AG04449 (cell line): ENCODE measurements at places on chromosomes 3 and 15.
A peak's percentile ranks its signal among the peaks of the same experiment; 100 is the strongest.

- no peak for DNase-seq
Measured at GRCh38 chr3:29525254-29525881, 244.5 kb downstream of the RBMS3 start.

- no peak for DNase-seq
Measured at GRCh38 chr3:52197499-52197841, 490 bp upstream of the ALAS1 start.

DNA sequence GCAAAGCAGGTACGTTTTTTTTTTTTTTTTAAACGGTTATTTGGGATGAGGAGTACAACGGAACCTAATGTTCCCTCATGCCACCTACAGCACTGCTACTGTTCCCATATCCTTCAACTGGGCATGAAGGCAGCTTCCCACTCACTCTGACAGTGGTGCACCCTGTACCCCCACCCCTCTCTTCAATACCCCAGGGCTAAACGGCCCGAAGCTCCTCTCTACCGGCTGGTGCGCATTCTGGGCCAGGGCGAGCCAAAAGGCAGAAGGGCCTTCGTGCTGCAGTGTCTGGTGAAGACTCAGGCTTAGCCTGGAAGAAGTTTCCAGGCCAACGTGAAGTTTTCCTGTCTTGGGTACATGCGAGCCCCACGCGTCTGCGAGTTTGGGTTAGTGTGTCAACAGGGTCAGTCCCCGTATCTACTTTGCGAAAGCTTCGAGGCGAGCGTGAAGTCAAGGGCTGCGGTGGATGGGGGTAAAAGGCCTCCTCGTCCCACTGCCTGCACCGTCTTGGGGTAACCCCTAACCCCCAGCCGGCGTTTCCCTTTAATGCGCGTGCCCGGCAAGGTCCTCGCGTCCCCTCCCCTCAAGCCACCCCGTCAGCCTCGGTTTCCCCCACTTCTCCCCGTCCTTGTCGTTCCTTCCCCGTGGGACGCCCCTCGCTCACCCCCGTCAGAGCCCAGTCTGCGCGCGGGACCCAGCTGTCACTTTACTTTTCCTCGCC is 765 bp upstream of the UBE2E2 start:
- no peak for DNase-seq

DNA sequence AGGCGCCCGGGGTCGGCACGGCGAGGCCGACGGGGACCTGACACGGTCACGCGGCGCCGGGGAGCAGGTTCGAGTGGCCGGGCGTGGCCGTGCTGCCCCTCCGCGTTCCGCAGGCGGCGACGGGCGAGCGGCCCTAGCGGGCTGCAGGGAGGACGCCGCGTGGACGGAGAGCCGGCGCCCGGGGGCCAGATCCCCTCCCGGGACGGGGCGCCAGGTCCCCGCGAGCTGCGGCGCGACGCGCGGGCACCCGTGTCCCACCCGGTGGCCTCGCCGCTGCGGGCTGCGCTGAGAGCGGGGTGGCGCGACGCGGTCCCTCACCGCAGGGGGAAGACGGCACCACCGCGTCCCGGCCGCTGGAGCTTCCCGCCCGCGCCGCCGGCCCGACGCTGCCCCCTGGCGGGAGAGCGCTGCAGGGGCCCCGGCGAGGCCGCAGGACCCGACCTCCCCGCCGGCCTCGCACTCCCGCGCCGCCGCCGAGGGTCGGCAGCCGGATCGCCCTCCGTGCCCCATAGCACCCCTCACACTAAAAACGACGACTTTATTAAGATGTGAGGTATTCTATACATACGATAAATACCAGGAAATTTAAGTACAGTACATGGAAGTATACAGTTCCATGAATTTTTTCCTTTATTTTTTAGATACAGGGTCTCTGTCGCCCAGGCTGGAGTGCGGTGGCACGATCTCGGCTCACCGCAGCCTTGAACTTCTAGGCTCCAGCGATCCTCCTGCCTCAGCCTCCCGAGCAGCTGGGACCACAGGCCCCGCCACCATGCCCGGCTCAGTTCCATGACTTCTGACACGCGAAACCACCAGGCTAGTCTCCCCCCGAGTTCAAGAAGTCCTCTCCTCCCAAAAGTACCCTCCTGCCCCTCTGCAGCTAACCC is 1.3 kb upstream of the PIGZ start:
- no peak for DNase-seq

DNA sequence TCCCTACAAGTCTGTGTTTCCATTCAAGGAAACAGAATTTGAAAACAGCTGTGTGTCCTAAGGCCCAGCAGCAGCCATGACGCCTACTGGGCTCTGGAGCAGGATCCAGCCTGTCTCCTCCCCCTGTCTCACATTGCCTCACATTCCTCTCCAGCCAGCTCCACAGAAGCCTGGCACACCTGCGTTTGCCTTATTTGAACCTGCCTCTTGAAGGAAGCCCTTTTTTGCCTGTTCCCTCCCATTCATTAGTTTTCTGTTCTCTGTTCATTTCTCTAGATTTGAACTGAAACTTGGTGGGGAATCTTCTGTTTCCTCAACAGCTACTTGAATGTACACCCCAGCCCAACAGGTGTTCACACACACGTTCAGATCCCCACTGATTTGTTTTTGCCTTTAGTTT is 890.5 kb downstream of the TUSC7 start:
- DNase-seq, result no peak

- no peak for DNase-seq
Measured at GRCh38 chr15:44289259-44289790, 806 bp downstream of the GOLM2 start.

GRCh38 chr15:44598892-44599291 is 61.9 kb downstream of the EIF3J start:
- peak; percentile 46 for DNase-seq

DNA sequence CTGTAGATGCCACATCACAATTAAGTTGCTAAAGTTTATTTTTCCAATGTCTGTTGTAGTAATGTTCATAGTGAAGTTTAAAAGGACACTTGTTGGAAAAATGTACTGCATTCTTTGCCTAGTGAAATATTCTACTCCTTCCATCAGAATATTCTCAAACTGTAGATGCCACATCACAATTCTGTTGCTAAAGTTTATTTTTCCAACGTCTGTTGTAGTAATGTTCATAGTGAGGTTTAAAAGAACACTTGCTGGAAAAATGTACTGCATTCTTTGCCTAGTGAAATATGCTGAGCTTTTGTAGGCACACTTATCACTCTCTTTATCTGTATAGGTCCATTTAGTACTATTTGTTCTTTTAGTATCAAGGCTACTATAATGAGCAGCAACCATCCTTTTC is 836.1 kb downstream of the NAALADL2 start:
- peak; percentile 54 for DNase-seq

GRCh38 chr3:49327485-49327884 is 12.4 kb downstream of the USP4 start:
- no peak for DNase-seq

DNA sequence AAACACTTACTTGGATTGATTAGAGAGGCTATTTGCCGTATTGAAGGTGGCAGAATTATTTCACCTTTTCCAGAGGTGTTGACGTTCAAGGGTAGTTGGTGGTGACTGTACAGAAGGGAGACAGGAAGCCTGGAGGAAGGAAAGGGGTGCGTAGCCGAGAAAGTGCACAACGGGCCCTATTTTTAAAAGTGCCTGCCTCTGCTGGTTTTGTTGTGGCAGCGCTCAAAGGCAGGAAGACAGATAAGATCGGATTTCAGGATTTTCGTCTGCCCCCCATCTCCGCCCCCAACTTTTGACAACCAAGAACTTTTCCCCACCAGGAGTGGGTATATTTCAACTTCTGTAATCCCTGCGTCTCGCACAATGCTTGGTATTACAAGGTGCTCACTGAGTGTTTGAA is 38.5 kb downstream of the SMAD3 start:
- DNase-seq, result no peak

DNA sequence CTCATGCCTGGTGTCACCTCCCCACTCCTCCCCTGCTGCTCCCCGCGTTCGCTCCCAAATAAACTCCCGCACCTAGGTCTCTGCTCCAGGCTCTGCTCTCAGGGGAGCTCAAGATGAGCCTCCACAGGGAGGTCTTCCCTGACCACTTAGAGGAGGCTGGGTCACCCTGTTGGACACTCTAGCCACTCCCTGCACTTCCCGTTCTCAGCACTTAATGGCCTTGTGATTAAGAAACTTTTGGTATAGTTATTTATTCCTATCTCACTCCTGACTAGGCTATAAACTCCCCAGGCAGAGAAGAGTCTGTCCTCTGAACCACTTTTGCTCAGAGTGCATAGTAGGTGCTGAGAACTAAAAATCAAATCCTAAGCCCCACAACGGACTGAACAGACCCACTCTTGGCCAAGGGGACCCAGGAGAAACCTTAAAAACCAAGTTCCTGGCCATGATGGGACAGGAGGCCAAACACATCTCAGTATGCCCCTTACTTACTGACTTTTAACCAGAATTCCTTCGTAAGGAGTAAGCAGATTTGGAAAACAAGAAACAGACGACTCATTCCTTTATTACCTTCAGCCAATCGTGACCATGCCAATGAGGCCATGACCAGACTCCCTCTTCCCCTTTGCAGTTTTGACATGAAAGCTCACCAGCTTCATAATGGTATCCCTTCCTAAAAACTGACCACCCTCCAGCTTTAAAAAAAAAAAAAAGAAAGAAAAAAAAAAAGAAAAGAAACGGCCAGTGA is 69.0 kb upstream of the HRH1 start:
- DNase-seq, result no peak

DNA sequence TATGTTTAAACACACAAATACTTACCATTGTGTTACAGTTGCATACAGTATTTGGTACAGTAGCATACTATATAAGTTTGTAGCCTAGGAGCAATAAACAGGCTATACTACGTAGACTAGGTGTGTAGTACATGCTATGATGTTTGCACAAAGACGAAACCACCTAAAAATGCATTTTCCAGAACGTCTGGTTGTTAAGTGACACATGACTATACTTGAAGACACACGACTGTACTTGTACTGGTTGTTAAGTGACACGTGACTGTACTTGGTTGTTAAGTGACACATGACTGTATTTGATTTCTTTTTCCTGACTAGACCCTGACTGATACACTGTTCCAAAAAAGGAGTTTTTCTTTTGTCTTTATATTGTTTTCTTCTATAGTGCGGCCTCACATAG is 34.1 kb downstream of the RAB8B start:
- no peak for DNase-seq

DNA sequence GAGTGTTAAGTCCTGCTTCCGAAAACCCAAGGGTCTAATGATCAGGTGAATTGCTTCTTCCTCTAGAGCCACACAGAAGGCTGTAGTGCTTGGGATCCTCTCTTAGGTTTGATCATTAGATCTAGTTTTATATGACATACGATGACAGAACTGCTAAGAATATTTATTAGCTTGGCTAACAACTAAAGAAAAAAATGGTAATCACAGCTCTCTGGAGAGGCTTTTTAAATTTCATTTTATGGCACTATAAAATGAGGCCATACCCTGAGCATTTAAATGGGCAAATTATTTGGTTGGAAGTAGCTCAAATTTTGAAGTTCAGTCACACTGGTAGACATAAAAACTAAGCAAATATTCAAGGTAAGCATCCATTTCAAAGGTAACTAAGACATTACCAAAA is 482.5 kb upstream of the WNT5A start:
- no peak for DNase-seq

DNA sequence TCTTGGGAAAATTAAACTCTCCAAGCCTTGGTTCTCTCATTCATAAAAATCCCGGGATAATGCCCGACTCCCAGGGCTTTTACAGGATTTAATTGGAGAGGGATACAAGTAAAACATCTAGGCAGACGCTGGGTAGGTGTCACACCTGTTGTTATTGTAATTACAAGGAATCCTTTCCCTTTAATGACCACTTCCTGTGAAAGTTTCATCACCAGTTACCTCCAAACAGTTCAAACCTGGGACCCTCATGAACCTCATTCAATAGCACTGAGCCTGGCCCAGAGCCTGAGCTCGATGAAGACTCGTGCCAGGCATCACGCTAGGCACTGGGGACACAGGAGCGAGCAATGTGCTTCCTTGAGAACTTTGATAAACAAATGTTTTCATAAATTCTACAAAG is 2.1 kb upstream of the RYK start:
- DNase-seq, result no peak

DNA sequence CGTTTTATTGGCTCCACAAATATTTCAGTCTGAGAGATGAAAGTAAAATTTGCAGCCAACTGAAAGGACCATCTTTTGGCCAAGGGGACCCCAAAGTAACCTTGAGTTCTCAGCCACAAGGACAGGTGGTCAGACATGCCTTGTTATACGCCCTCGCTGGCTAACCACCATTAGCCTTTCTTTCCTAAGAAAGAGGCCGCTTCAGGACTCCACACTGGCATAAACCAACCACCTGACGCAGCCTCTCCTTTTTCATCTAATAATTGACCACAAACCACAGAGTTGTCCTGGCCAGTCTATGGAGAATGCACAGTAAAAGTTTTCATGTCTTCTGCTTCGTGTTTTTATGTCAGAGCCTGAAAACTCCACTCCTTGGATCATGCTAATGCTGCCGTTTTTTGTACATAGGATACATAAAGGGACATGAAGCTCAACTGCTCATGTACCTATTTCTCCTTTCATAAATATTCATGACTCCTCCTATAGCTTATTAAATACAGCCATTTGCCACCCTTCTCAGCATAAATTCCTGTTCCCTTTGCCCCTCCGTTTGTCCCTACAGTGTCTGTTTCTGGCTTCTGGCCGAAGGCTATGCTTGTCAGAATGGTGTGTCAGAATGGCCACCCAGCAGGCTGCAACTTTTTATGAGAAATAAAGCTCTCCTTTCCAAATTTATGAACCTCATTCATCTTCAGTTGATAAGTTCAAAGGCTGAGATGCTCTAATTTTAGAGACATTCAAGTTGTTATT is 374.1 kb upstream of the RBMS3 start:
- no peak for DNase-seq
